ENCODE measurements at places on chromosomes 2 and 18.

DNA sequence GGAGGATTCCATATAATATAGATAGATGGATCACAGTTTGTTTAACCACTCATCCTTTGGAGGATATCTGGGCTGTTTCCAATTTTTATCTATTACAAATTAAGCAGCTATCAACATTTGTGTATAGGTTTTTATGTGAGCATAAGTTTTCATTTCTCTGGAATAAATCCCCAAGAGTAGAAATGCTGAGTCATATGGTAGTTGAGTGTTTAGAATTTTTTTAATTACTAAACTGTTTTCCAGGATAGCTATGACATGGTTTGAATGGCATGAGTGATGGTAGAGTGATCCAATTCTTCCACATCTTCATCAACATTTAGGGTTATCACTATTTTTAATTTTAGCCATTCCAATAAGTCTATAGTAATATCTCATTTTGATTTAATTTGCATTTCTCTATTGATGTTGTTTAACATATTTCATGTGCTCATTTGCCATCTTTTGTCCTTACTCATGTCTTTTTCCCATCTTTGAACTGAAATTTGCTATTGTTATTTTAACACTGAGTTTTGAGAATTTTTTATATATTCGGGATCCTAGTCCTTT is 31.4 kb downstream of the ABCB11 start:
- no peak for DNase-seq

DNA sequence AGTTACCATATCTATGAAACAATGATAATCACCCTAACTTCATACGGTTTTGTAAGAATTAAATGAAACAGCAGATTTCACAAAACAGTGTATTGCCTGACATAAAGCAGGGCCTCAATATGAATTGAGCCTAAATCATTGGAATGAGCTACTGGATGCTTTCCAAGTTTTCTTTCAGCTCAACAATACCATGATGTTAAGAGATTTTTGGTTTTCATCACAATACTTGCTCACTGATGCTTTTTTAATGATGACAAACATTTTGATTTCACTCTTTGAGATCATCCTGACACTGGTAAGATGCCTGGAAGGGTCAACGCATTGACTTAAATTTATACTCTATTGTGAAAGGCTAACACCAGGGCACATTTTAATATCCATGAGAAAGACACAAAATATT is 377.5 kb downstream of the ZNF521 start:
- no peak for DNase-seq

DNA sequence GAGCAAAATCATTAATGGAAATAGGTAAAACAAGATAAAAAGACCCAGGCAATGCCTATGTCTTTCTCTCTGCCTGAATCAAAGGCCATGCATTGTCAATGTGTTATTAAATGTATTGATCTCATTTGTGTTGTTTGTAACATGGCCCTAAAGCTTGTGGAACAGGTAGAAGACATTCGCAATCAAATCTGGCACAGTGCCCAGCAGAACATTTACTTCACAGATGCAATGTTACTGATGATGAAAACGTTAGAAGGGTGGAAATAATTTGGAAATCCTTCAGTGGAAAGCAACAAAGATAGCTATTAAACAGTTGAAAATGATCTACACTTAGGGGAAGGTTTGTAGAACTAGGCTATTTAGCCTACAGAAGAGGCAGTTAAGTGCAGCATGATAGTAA is 368.2 kb downstream of the EPHA4 start:
- DNase-seq, result no peak

DNA sequence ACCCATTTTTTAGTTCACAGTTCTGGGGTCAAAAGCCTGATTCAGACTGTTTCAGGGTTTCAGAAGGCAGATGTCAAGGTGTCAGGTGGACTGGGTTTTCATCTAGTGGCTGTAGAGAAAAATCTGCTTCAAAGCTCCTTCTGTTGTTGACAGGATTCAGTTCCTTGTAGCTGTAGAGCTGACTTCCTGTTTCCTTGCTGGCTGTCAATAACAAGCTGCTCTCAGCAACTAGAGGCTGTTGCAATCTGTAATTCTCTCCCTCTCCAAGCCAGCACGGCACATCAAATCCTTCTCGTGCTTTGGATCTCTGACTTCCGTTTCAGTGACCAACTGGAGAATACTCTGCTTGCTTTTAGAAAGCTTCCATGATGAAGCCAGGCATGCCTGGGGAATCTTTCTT is 179.4 kb downstream of the DOK6 start:
- no peak for DNase-seq
